8988T (cell line): ENCODE measurements at places on chromosomes 4 and X.
A peak's percentile ranks its signal among the peaks of the same experiment; 100 is the strongest.

- no peak for DNase-seq
Measured at GRCh38 chrX:146907391-146908240, 93.1 kb upstream of the CXorf51A start.

DNA sequence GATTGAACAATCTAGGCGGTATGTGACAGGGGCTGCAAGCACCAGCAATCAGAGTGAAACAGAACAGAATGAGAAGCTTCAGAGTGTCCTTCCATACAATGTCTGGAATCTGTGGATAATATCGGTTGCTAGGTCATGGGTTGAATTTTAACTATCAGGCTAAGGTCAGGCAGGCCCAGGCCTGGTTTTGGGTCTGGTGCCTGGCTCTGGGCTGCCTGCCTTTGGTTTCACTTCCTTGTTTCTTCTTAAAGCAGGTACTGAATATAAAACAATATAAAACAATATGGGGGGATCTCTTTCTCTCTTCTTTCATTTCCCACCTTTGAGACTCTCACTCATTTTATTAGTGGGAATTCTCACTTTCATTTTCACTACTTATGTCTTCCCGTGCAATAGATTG is 962.0 kb downstream of the CCSER1 start:
- no peak for DNase-seq

DNA sequence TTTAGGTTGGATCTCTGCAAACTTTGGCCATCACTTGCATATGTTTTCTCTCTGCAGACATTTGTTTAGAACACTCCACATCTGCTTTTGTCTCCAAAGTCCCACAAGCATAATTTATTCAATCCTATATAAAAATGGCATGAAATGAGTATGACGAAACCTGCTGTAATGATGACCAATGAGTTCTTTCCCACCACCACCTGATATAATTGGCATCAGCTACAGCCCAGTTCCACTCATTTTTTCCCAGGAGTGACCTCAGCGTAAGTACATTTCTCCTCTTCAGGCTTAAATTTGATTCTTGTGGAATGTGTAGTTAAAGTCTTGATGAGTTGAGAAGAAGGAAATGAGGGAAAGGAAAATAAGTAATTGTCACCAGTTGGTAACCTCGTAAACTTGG is 205.1 kb downstream of the AWAT2 start:
- no peak for DNase-seq

- DNase-seq, result no peak
Measured at GRCh38 chrX:143998261-143998660, 114.4 kb downstream of the UBE2NL start.

GRCh38 chr4:1244081-1244977 is 4.6 kb downstream of the CTBP1 start:
- DNase-seq, result peak; percentile 38

- no peak for DNase-seq
Measured at GRCh38 chr4:25702848-25703247, 47.2 kb downstream of the SLC34A2 start.

DNA sequence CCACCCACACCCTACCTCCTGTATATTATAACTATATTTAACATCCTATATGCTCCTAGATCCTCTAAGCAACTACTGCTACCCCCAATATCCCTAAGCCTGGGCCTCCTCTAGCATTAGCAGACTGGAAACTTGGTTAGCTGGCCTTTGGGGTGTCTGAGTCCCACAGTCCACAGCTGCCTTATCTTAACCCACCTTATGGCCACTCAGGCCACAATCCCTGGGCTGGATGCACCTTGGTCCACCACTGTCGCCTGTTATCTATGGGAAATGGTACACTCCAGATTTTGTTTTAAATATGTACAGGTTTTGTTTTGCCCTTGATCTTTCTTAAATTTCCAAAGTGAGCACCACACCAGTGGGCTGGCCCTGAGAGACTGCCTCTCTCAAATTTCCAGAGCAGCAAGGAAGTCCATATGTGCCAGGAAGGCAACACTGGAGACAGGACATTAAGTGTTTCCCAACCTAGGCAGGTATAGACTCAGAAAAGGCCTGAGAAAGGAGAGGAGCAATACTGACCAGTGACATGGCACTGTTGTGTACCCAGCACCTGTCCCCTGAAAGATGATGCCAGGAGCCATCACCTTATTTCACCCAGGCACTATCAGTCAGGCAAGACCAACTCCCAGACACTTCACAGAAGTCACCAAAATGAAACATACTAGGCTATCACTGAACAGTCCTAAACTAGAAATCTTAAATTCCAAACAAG is 921 bp downstream of the PFKFB1 start:
- no peak for DNase-seq

GRCh38 chr4:8862800-8863685 is 8.6 kb downstream of the HMX1 start:
- no peak for DNase-seq

- peak; percentile 44 for DNase-seq
Measured at GRCh38 chrX:40471965-40472648, 108.7 kb upstream of the ATP6AP2 start.
